ENCODE measurements at places on chromosomes 12 and 14.

- DNase-seq, result no peak
These were observed 62.4 kb downstream of the SLC15A4 start for GRCh38 chr12:128761379-128761790.

DNA sequence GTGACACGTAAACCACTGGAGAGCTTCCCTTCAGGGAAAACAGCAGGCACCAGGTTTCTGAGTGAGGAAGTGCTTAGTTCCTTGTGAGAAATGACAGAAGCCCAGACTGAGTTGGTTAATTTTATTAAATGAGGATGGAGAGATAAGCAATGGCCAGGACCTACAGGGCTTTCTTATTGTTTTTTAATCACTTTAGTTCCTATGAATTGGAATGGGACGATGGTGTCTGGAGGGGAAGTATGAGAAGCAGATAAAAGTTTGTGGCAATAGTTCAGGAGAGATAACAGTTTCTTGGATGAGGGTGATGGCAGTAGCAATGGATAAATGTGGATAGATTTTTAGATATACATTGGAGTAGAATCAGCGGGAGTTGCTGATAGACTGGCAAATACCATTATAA, 86.5 kb upstream of the PTPRR start:
- DNase-seq, result no peak

- no peak for DNase-seq
These were observed 49.1 kb downstream of the B4GALNT3 start for GRCh38 chr12:508795-509194.

GRCh38 chr14:91252871-91253794, 8.6 kb upstream of the GPR68 start:
- DNase-seq, result no peak

DNA sequence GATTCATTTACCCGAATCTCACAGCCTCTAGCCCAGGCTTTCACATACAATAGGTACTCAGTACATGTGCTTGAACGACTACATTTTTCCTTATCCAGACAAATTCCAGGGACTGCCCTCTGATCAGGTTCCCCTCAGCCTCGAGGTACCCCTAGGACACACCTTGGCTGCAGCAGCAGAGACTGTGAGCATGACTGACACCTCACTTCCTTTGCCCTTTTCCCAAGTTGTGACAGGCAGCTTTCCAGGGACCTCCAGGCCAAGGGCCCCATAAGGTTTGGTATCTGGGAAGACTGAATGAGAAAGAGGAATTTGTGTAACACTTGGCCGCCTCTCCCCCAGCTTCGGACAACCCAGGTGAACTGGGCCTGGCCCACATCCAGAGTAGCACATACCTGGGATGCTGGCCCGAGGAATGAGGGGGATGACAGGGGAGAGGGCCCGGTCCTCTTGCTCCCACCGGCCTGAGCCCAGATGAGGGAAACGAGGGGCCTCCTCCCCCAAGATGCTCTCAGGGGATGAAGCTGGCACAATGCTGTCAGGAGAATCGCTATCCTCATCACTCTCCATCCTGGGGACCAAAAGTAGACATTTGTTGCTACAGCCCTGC, 10.2 kb upstream of the PRKAG1 start:
- no peak for DNase-seq

Data from hippocampal formation (tissue), 2 donors.